ENCODE measurements at places on chromosomes 1 and 21.

GRCh38 chr1:184734980-184735379 is 19.7 kb downstream of the EDEM3 start:
- DNase-seq, result no peak

GRCh38 chr1:24683713-24684162 is 40.6 kb downstream of the SRRM1 start:
- no peak for DNase-seq

GRCh38 chr1:213782941-213783672 is 204.7 kb upstream of the PROX1 start:
- no peak for DNase-seq

- no peak for DNase-seq
These were observed 29.9 kb downstream of the FAF1 start for GRCh38 chr1:50930193-50930592.

- no peak for DNase-seq
These were observed 107.8 kb upstream of the TARDBP start for GRCh38 chr1:10904396-10905358.

GRCh38 chr1:219958875-219959417 is 30.6 kb upstream of the SLC30A10 start:
- DNase-seq, result no peak

DNA sequence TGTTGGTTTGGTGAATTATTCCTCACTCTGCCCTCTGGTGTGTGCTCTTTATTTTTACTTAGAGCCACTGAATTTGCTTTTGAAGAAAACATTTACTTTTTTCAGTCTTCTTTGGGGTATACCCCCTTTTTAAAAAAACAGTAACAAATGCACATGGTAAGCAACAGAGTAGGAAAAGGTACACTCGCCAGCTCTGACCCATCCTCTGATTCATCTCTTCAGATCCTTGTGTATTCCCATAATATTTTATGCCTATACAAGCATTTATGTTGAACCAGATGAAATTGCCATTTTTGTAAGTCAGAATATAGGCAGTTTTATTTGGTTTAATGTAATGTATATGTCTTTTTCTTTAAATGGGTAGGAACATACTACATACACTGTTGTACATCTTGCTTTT is 28.3 kb downstream of the TTC3 start:
- no peak for DNase-seq

DNA sequence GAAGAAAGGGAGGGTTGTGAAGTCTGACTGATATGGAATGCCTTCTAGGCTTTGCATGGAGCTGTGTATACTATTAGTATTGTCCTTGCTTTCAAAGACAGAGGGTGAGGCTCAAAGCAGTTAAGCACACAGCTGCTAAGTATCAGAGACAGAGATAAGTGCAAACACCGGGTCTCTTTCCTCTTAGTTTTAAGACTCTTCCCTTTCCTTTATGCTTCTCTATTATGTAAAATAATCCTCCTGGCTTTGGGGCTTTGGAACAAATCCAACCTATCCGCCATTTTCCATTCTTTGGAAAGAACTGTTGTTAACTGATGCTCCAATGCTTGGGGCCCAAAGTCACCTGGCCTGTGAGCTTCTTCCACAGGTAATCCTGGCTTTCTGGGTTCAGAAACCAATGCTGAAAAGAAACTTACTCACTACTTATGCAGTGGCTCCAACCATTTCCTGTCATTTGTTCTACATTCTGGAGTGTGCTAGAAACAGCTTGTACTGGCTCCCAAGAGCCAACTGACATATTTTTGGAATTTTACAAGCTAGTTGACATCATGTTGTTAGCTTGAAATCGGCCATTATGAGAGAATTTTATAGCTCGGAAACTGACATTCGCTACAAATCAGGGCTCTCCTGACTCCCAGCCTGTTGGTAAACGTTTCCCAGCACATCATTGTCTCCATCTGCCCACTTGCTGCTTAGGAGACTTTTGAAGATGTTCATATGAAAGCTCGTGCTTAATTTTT is 67.5 kb downstream of the DNTTIP2 start:
- DNase-seq, result no peak

- no peak for DNase-seq
These were observed 175.4 kb downstream of the NTMT2 start for GRCh38 chr1:170321113-170321512.
